ENCODE measurements at places on chromosomes 1 and 21.

DNA sequence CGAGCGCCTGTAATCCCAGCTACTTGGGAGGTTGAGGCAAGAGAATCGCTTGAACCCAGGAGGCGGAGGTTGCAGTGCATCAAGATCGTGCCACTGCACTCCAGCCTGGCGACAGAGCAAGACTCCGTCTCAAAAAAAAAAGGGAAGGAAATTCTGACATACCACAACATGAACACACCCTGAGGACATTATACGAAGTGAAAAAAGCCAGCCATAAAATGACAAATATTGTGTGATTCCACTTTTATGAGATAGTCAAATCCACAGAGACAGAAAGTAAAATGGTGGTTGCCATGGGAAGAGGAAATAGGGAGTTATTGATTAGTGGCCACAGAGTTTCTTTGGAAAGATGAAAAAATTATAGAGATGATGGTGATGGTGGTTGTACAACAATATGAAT, 41.7 kb downstream of the EVI5 start:
- no peak for DNase-seq

- no peak for DNase-seq
Observed at GRCh38 chr1:99279525-99279924, 15.2 kb downstream of the PLPPR4 start.

DNA sequence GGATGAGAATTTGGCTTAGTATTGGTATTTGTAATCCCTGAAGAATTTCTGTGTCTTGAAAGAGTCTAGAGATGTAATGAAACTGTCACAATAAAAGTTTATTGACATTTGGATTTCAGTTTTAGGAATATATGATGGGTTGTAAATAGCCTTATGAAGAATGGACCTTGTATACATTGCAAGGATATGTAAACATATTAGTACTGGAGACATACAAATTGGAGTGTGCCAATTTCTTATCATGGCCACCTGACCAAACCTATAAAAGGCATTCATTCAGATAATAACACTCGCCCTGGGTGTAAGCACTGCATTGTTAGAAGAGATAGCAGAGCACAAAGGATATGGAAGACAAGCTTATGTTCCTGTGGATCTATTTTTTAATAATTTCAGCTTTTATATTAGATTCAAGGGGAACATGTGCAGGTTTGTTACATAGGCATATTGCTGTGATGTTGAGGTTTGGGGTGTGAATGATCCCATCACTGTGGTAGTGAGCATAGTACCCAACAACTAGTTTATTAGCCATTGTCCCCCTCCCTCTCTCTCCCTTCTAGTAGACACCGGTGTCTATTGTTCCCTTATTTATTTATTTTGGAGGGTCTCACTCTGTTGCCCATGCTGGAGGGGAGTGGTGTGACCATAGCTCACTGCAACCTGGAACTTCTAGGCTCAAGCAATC, 8.6 kb downstream of the S1PR1 start:
- no peak for DNase-seq

- no peak for DNase-seq
Observed at GRCh38 chr1:155900161-155900560, 11.0 kb downstream of the RIT1 start.

- no peak for DNase-seq
Observed at GRCh38 chr1:18294437-18295176, 186.1 kb upstream of the KLHDC7A start.
